DND-41 (cell line): ENCODE measurements at places on chromosomes 2 and 18.

DNA sequence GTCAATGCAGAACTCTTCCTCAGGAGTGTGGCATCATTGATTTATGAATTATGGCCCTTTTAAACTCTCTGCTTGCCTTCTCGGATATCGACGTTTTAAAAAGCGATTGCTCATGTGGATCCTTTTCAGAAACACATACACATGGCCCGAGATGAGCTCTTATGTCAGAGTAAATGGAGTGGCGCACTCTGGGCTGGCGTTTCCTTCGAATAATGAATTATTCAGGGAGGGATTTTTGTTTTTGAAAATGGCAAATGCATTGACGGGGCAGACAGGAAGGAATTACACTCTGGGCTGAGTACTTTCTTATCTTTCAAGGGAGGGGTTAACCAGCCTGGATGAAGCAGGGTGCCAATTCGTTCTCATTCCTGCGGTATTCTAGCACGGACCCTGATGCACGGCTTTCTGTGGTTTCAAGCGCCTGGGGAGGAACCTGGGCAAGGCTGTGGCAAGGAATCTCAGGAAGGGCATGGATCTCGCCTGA is 142.7 kb downstream of the PRKCE start:
- no peak for DNase-seq

GRCh38 chr2:10398496-10398895 is 49.6 kb downstream of the ODC1 start:
- no peak for DNase-seq

GRCh38 chr2:240947607-240948006 is 41.5 kb downstream of the CROCC2 start:
- DNase-seq, result no peak

- no peak for DNase-seq
Observed at GRCh38 chr2:144571770-144572169, 51.9 kb upstream of the ZEB2 start.

DNA sequence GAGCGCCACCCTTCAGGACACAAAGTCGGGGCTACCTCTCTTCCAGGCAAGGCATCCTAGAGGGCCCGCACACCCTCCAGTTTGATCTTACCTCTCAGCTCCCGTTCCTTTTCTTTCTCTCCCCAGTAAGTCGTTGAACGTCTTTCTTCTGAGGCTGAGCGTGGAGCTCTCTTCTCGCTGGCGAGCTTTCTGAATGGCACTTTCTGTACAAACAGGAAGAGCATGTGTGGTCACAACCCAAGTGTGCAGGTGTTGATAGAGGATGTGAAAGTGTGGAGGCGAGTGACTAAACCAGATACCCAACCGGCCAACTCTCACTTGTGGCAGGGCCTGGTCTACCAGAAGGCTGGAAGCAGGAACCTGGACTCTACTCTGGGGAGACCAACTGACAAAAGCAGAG is at the start of gene AFF3:
AFF3 (minus strand) TSS at position 198 of the 400 bp plus-strand sequence. CDS start 38,136 bp downstream, outside the sequence.
- DNase-seq, result peak; percentile 86

GRCh38 chr2:28366496-28367282 is 26.0 kb upstream of the FOSL2 start:
- peak; percentile 87 for DNase-seq

DNA sequence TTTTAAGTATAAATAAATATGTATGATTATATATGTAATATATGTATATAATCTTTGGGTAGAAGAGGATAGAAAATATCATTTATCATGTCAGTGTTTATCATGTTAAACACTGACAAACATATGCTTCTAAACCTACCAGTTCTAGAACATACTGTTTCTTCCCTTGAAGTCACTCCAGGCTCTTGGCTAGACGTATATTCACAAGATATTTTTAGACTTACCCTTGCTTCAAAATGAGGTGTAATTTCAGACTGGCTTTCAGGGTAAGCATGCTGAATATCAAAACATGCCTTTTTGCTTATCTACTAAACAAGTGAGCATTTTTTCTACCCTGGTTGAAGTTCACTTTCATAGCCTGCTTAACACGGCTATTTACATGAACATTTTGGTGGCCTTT is 642.4 kb upstream of the PKDCC start:
- DNase-seq, result no peak

DNA sequence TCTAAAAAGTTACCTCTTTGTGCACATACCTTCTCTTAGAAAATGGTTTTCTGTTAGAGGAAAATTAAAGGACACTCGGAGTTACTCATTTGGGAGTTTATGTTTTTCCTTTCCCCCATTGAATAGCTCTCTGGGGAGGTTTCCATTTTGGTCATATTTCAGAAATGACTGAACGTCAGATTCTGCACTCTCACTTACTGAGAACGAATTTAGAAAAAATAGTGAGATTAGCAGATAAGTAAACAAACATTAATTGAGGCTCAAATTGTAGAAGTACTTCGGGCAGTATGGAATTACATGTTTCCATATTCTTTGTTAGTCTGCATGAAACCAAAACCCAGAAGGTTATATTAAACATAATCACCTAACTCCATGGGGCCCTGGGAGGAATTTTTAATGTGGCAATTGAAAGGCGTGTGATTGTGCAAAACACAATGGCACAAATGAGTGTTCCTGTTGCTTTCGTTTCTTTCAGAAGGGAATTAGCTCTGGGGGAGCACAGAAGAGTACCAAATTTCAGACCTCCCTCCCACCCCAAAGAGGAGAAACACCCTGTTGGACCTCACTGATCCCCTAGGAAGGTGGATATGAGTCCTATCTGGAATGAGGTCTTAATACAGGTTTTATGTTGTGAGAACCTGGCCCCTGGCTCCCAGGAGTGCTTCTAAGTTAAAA is 212.3 kb downstream of the BCL2 start:
- DNase-seq, result no peak

DNA sequence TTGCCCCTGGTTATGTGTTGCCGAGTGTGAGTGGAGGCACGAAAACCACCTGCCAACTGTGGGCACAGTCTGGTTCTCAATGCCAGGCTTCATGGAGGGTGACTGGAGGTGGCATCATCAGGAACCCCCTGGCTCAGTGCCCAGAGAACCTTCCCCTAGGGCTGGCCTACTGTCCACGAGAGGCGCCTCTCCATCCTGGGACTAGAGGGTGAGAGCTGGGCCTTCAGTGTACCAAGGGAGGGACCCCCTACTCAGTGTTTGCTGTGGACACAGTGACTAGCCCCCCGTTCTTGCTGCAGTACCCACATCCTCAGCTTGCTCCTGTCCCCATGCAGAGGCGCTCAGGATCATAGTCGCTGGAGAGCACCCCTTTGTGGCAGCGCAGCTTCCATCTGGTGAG is 202.6 kb downstream of the HDAC4 start:
- no peak for DNase-seq

DNA sequence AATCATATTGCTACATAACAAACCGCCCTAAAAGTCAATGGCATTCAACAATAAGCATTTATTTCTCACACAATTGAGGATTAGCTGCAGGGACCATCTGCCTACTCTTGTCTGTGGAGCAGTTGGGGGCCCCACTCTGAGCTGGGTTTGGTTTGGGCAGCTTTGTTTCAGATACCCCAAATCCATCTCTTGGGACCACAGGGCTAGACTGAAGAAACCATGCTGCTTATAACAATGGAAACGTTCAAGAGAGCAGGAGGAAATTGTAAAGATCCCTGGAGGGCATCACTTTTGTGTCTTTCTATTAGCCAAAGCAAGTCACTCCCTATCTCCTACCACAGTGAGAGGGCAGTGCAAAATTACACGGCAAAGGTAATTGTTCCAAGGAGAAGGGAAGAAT is 146.5 kb upstream of the MGAT5 start:
- DNase-seq, result no peak

- no peak for DNase-seq
Observed at GRCh38 chr2:10981941-10982431, 70.3 kb downstream of the KCNF1 start.

- no peak for DNase-seq
Observed at GRCh38 chr18:42281124-42281523, 326.1 kb downstream of the PIK3C3 start.

- DNase-seq, result no peak
Observed at GRCh38 chr2:208609166-208609804, 202.7 kb downstream of the PTH2R start.

DNA sequence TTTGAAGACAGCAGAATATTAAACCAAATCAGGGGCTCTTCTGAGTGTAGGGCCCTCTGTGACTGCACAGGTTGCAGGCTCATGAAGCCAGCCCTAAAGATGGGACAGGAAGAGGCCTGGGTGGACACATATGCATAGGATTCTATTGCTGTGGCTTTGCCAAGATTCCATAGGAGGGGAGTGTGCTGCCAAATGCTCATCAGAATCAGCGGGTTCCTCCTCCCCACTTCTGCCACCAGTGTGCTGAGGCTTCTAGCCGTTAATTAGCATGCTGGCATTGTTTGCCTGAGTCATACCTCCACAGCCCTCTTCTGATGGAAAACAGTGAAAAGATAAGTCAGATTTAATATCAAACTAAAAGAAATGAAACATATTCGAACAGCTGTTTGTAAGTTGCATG is 103.9 kb upstream of the TMEFF2 start:
- DNase-seq, result no peak

GRCh38 chr2:121214296-121214695 is 70.7 kb downstream of the TFCP2L1 start:
- DNase-seq, result no peak

- DNase-seq, result no peak
Observed at GRCh38 chr2:235027558-235028214, 75.9 kb downstream of the SH3BP4 start.

GRCh38 chr18:32042337-32042736 is 23.7 kb downstream of the RNF125 start:
- no peak for DNase-seq

GRCh38 chr2:218387369-218388194 is 5.5 kb downstream of the SLC11A1 start:
- DNase-seq, result no peak

DNA sequence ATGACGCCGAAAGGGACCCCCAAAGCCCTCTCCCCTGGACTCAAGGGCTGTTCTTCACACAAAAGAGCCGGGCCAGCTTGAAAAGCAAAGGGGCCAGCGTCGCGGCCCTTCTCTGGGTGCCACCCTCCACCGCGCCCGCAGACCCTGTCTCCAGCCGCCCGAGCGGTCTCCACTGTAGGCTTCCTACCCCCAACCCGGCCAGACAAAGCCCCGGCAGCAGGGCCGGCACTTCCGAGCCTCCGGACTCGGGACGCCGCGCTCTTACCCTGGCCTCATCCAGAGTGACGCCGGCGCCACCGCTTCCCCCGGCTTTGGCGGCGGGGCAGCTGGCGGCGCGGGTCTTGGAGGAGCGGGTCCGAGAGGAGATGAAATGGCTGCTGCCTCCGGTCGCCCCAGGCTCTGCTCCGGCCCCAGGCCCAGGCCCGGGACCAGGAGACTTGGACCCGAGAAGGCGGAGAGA is 603 bp downstream of the ATAD2B start:
- DNase-seq, result no peak

DNA sequence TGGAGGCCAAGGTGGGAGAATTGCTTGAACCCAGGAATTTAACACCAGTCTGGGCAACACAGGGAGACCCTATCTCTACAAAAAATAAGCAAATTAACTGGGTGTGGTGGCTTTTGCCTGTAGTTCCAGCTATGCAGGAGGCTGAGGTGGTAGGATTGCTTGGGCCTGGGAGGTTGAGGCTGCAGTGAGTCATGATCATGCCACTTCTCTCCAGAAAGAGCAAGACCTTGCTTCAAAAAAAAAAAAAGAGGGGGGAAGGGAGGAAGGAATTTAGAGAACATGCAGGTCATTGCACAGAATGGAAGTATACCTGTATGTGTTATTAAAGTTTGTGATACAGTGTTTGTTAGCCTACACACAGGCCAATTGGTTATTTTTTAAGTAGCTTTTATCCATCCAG is 25.8 kb downstream of the PKP4 start:
- no peak for DNase-seq

DNA sequence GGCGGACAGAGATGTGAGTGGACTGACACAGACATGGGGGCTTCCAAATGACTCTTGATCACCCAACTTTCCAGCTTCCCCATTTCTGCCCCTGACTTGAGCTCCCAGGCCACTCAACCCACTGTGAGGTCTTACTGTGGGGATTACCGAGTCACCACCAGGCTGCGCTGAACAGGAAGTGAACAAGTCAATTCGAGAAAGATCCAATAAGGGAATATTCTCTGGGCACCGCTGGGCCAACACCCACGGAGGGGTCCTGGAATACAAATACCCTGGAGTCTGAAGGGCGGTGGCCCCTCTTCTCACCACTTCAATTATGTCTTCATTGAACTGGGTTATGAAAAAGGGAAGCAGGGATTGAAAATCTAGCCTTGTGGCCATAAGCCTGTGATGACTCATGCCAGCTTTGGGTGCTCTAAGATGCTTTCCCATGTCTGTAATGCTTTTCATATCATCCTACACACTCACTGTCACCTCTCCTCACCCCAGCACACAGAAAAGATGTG is 37.7 kb downstream of the BCL11A start:
- no peak for DNase-seq

GRCh38 chr2:162449471-162449870 is 105.5 kb downstream of the GCA start:
- no peak for DNase-seq

DNA sequence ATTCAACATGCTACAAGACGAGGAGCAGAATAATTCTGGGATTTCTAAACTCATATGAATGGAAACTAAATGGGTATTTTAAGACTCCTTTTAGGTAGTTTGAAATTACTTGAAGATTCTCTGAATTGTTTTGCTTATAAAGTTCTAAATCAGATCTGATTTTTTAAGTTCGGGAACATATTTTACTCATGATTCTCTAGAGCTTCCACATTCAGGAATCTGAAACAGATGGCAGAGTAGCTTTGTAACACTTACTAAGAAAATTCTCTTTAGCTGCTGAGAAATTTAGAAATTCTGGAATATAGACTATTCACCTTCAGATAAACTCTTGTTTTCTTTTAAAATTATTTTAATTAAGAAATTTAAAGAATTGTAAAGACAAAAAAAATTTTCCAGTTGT is 13.7 kb downstream of the RBBP8 start:
- no peak for DNase-seq

- DNase-seq, result no peak
Observed at GRCh38 chr2:160213511-160213910, 13.4 kb upstream of the ITGB6 start.

- DNase-seq, result no peak
Observed at GRCh38 chr2:240277073-240277806, 136.8 kb upstream of the OTOS start.

DNA sequence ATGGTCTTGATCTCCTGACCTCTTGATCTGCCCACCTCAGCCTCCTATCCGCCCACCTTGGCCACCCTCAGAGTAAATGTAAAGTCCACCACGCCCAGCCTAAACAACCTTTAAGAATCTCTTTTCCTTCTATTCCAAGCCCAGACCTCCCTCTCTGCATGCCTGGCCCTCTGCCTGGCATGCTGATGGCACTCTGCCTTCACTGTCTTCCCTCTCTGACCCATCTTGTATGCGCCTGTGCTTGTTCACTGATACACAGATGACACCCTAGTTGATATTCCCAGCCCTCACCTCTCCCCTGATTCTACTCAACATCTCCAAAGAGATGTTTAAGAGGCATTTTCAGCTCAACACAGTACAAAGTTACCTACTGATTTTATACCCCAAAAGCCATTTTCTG is 466.8 kb upstream of the MEX3C start:
- no peak for DNase-seq

GRCh38 chr2:195543902-195544894 is 112.8 kb upstream of the SLC39A10 start:
- no peak for DNase-seq

- DNase-seq, result no peak
Observed at GRCh38 chr18:8117006-8117371, 492.2 kb upstream of the RAB12 start.

GRCh38 chr2:221653182-221653581 is 81.1 kb upstream of the EPHA4 start:
- DNase-seq, result no peak
